ENCODE measurements at places on chromosomes 11 and 22.

DNA sequence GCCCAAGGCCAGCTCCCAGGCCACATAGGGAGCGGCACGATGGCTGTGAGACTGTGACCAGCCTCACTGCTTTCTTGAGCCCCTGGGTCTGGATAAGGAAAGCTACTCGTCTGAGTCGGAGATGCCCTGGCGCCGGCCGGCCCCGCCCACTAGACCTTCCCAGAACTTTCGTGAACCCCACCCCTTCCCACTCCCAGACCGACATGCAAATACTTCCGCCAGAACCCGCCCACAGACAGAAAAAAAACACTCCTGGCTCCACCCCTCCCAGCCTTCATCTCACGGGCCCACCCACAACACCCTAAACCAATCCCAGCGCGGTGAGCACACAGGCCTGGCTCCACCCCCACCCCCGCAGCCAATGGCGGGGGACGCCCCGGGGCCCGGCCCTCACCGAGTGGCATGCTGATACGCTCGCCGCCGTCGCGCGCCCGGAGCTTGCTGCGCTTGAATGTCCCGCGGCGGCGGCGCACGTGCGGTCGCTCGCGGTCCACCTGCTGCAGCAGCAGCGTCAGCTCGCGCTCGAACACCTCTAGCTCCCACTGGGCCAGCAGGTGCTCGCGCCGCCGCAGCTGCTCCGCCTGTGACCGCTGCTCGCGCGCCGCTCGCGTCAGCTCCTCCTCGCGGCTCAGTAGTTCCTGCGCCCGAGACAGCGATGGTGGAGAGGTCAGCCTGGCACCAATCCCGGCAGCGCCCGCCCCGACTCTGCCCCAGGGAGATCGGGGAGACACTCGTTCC lies 7.0 kb downstream of the MAP3K11 start:
- peak; percentile 19 for DNase-seq

GRCh38 chr11:2929950-2930703 lies 907 bp upstream of the PHLDA2 start:
- DNase-seq: peak; percentile 43

GRCh38 chr11:2806351-2807024 lies 79.1 kb downstream of the CDKN1C start:
- DNase-seq: no peak

GRCh38 chr11:106021181-106021966 lies 666 bp downstream of the MSANTD4 start:
- no peak for DNase-seq

DNA sequence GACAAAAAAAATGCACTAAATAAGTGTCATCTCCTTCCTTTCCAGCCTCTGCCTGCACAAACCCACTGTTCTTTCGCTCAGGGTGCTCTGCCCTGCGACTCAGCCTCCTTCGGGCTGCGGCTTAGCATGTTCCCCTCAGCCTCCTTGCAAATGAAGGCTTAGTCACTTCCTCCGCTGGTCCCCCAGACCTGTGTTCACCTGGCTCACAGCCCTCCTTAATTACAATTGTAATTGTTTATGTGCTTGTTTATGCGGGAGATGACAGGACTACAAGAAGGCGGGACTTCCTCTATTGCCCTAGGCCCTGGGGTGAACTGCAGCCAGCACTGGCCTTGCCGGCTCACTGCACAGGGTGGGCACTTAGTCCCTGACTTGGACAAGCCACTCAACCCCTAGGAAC lies 303.6 kb downstream of the KIRREL3 start:
- no peak for DNase-seq

All from CD4-positive, alpha-beta T cell treated with Interleukin-10 for 1 hour (primary cell).